GF-D8 (cell line): ENCODE measurements at places on chromosomes 1 and 21.

DNA sequence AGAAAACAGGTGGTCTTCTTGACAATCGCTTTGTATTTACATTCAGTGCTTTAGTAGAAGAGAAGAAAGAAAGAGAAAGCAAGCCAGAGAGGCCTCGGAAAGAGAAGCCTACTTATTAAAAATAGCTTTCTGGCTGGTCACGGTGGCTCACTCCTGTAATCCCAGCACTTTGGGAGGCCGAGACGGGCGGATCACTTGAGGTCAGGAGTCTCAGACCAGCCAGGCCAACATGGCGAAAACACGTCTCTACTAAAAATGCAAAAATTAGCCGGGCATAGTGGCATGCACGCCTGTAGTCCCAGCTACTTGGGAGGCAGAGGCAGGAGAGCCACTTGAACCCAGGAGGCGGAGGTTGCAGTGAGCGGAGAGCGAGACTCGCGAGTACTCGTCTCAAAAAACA lies 1.8 kb upstream of the SLC19A2 start:
- no peak for DNase-seq

DNA sequence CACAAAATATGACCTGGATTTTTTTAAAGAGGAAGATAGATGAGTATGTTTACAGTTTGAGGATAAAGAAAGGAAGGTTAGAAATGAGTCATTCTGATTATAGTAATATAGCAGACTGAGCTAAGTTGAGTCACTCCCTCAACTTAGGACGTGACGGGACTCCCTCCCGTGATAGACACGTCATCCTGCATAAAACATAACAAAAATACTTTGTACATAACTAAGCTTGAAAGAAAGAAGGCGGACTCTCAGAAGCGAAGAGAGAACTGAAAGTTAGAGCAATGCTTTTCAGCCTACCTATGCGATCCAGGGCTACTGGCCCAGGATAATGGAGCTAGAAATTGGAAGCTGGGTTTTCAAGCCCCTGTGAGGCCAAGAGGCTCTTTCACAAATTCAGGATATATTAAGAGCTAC lies 53.0 kb upstream of the DESI2 start:
- DNase-seq = no peak

DNA sequence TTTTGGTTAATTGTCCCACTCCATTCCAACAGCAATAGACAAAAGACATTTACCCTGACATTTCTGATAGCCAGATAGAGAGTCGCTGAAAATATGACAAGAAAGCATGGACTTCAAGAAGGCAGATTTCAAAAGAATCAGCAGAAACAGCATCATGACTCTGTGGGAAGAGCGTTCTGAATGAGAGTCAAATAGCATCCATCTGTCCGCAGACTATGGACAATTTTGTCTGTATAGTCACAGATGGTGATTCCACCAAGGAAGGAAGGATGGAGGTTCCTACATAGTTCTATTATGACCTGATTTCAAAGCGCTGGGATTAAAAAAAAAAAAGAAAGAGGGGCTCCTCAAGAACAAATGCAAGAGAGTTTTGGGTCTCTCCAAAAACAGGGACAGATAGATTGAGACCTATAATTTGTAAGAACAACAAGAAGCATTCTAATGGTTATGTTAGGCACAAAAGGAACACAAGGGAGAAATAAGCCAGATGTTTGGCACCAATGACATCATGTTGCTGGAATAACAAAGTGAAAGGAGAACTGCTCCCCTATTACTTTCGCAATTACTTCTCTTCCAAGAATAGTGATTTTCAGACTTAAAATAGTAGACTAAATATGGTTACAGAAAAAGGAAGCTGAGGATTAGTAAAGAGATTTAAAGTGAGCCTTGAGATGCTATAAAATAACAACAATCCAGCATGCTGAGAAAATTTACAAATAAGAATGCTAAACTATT lies 28.5 kb downstream of the NIBAN1 start:
- DNase-seq = peak; percentile 68

- no peak for DNase-seq
These were observed 26.3 kb upstream of the MAN1C1 start for GRCh38 chr1:25590096-25590824.

- peak; percentile 90 for DNase-seq
These were observed 72.7 kb downstream of the IER5 start for GRCh38 chr1:181160998-181161870.

GRCh38 chr1:38860454-38860795 lies 853 bp upstream of the RRAGC start:
- no peak for DNase-seq

DNA sequence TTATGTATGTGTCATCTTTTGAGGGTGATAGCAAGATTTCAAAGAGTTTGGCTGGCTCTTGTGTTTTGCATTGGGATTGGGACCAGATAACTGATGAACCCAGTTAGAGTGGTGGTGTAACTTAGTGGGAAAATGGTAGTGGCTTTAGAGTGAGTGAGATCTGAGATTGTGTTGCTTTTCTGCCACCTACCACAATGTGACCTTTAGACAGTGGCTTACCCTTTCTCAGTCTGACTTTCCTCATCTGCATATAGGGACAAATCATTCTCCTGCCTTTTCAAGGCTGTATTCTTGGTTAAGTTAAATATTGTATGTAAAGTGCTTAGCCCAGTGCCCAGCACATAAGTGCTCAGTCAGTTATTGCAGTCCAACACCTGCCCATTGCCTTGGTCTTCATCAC lies 31.3 kb downstream of the CENPF start:
- no peak for DNase-seq

DNA sequence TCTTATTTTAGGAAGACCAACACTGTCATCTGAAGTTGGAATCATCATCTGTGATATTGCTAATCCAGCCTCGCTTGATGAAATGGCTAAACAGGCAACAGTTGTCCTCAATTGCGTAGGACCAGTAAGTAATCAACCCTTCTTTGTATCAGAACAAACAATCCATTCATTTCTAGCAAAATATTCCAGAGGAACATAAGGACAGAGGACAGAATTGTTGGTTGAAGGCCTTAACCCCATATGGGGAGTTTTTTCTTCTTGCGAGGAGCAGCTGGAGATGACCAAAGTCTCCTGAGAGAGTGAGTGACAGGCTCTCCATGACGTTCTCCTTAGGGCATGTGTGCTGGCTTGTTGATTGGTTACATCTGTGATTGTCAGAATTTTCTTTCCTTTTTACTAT lies 2.7 kb downstream of the SCCPDH start:
- DNase-seq = no peak

DNA sequence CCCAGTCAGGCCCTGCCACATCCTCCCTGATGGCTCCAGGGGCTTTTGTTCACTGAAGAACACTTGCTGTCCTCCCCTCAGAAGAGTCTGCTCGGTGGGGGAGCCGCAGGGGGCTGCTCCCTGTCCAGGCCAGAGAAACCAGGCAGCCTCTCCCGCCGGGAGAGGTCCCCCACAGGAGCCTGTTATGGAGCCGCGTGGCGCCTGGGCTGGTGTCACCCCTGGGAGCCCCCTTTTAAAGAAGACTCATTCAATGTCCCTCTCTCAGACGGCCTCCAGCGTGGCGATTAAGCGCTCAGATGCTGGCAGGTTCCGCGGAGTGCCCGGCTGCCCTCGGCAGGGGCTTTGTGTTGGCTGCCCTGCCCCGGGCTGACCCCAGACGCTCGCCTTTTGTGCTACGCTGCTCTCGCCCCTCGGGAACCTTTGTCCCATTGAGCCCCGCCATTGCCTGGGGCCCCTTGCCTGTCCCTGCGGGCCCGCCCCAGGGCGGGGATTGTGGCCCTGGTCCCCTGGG lies 43.1 kb downstream of the SKI start:
- no peak for DNase-seq
